ENCODE measurements at places on chromosomes 3 and 15.

DNA sequence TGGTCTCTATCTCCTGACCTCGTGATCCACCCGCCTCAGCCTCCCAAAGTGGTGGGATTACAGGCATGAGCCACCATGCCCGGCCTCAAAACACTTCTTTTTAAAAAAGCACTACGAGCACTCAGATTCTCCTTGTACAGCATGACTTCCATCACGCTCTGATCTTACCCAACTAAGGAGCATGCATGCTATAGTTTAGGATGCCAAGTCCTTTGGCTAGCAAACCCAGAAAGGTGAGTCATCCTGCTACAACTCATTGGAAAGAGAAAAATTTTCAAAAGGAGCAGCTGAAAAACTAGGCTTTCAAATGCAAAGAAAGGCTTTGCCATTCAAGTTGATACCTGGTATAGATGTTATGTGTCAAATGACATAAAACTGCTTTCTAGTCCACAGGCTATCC, 70.3 kb upstream of the PRICKLE2 start:
- DNase-seq: peak; percentile 67

DNA sequence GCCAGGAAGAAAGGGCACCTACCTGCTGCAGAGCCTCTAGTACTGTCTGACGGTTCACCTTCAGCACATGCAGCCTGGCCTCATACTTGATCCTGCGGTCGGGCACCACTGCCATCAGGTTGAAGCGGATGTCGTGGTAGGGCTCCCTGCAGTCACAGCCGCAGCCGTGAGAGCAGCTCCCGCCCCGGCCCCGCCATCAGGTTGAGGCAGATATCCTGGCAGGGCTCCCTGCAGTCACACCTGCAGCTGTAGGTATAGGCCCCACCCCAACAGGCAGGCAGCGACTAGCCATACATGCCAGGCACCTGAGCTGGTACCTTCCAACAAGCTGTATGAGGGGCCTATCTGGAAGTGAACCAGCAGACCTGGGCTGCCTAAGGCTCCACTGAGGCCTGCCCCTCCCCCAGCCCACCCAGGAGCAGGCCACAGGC, 38.7 kb downstream of the SEMA3G start:
- DNase-seq: no peak

- no peak for DNase-seq
Observed at GRCh38 chr3:25899352-25900101, 109.6 kb downstream of the OXSM start.

GRCh38 chr3:123739754-123740153, 144.4 kb downstream of the MYLK start:
- DNase-seq: no peak

GRCh38 chr15:86644339-86644738, 564.7 kb downstream of the AGBL1 start:
- no peak for DNase-seq

DNA sequence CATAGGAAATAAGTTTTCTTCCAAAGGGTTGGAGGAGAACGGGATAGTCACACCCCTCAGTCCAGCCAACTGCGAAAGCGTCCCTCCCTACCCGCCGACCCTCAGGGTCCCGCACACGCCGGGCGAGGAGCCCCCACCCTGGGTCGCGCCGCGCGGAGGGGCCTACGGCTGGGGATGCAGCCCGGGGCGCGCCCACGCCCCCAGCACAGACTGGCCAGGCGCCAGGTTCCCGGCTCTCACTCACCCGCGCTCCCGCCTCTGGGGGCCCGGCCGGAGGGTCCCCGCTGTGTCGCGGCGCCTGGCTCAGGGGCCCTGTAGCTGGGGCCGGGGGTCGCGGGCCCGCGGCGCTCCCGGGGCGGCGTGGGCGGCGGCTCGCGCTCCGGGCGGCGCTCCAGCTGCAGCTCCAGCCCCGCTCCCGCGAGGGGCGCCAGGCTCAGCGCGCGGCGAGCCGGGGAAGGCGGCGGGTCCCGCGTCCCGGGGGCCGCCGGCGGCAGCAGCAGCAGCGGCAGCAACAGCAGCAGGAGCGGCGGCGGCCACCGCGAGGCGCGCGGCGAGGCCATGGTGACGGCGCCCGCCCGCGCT, 375 bp downstream of the HEG1 start:
- no peak for DNase-seq

- DNase-seq: peak; percentile 91
Observed at GRCh38 chr3:50264383-50264963, 4.5 kb upstream of the SEMA3B start.
